ENCODE measurements at places on chromosomes 7 and 10. TPM values are rescaled to one million over a fixed set of nuclear protein-coding genes. Genes with fewer than 3 reads are reported as not detected.

TMEM168 gene
- 24.9 TPM for total RNA-seq

- H3K27ac ChIP-seq = no peak overlapping the region
- no peak for DNase-seq
Measured at GRCh38 chr7:122363144-122363543, 58.6 kb upstream of the FEZF1 start.

PTPRZ1 gene
- total RNA-seq = 1.9 TPM

- H3K4me1 ChIP-seq = peaks cover 23% of the 10 kb centered on the region
- H3K27ac ChIP-seq = no peak overlapping the region
- no peak overlapping the region for H3K4me3 ChIP-seq
- no peak for DNase-seq
- H3K36me3 ChIP-seq = peaks cover 5% of the 10 kb centered on the region
Measured at GRCh38 chr7:151864081-151864480, 12.8 kb downstream of the PRKAG2 start.

SLC26A4 gene
- 1.0 TPM for total RNA-seq

DNA sequence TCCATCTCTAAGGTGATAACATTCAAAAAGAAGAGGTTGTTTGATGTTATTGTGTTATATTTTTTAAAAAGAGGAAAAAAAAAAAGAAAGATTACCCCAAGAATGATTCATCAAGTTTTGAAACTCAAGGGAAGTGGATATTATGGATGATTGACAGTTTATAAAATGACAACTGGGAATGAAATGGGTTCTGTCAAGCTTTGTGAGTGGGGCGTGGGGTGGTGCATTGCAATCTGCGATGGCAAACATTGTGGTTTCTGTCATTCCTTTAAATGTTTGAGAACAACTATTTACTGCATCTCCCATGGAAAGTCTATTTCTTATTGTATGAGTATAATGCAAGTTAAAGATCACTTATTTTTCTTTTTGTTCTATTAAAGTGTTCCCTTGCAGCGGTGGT is 297.0 kb downstream of the CCDC3 start:
- H3K4me1 ChIP-seq = peaks cover 32% of the 10 kb centered on the region
- no peak for DNase-seq
- no peak overlapping the region for H3K27ac ChIP-seq
- H3K36me3 ChIP-seq = no peaks in the 10 kb centered on the region
- H3K4me3 ChIP-seq = no peak overlapping the region
- no peaks in the 10 kb centered on the region for H3K27me3 ChIP-seq

JAKMIP3 gene
- total RNA-seq = 0.18 TPM

PKD2L1 gene
- total RNA-seq = 3.4 TPM

CPXM2 gene
- 6.3 TPM for total RNA-seq

- H3K36me3 ChIP-seq = no peaks in the 10 kb centered on the region
- H3K4me3 ChIP-seq = no peak overlapping the region
- no peaks in the 10 kb centered on the region for H3K4me1 ChIP-seq
Measured at GRCh38 chr10:106338486-106338885, 826.0 kb downstream of the SORCS1 start.

- peak; percentile 70 for DNase-seq
- no peaks in the 10 kb centered on the region for H3K27me3 ChIP-seq
- peaks cover 40% of the 10 kb centered on the region for H3K4me1 ChIP-seq
- H3K36me3 ChIP-seq = no peaks in the 10 kb centered on the region
Measured at GRCh38 chr7:2811476-2812113, 32.5 kb downstream of the GNA12 start.

GRCh38 chr7:30344513-30344912 is 60.1 kb downstream of the ZNRF2 start:
- no peaks in the 10 kb centered on the region for H3K27me3 ChIP-seq
- DNase-seq = no peak
- H3K27ac ChIP-seq = no peak overlapping the region
- no peak overlapping the region for H3K4me3 ChIP-seq
- no peaks in the 10 kb centered on the region for H3K36me3 ChIP-seq

Measured in lower lobe of right lung (tissue), 2 donors.